Brain (organoid and tissue), 16 donors: ENCODE measurements at places on chromosomes 12 and 14. TPM values are rescaled to one million over a fixed set of nuclear protein-coding genes. Genes with fewer than 3 reads are reported as not detected.
A peak's percentile ranks its signal among the peaks of the same experiment; 100 is the strongest.

- DNase-seq = no peak
Observed at GRCh38 chr12:457676-458075, 2.1 kb upstream of the B4GALNT3 start.

DNA sequence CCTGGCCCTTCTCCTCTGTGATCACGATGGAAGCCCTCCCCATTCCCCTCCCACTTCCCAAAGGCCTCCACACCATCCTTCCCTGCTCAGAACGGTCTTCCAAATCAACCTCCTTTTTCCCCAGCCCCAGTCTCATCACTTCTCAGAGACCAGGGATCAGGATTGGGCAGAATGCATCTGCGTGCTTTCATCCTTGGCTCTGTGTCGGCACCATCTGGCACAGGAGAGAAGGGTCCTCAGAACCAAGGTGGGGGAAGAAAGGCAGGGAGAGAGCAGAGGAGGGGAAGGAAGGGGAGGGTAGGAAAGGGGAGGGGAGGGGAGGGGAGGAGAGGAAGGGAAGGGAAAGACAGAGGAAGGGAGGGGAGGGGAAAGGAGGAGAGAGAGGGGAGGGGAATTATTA, 52.4 kb upstream of the FICD start:
- DNase-seq = peak; percentile 51

DNA sequence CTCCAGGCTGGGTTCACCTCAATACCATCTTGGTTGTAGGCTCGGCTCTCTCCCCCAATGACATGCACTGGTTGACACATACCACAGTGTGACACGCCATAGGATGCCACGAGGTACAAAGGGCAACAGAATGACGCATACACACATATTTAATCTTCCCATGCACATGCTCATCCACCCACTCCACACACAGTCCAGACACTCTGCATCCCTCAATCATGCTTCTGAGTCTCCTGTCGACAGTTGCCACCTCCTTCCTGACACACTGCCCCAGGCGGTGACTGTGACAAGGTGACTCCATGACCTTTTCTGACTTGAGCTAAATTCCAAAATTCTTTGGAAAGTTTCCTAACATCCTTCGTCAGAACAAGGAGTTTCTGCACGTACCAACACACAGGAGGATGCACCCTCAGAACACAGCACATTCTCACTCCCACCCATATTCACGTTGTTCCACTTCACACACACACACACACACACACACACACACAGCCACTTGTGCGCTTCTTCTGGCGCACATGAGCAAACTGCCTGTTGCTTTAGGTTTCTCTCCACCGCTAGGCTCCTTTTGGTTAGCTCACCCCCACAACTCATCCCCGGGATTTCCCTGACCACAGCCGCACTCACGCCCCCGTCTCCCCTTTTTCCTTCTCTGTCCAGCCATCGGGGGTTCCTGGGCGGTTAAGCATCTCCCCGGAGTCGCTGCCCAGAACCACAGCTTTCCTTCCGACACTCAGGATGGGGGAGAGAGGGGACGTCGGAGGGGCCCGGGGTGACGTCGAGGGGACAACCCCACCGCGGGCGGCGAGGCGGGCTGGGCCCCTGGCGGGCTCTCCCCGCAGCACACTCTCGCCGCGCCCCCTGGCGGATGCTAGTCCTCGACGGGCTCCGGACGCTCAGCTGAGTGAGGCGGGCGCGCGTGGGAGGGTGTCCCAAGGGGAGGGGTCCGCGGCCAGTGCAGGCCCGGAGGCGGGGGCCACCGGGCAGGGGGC, 536 bp upstream of the WNT1 start:
- DNase-seq = no peak

CEBPE gene
- not detected for polyA plus RNA-seq

GRCh38 chr12:9960590-9960989, 10.6 kb upstream of the CLEC12A start:
- no peak for DNase-seq

OVCH1 gene
- polyA plus RNA-seq = not detected

DNA sequence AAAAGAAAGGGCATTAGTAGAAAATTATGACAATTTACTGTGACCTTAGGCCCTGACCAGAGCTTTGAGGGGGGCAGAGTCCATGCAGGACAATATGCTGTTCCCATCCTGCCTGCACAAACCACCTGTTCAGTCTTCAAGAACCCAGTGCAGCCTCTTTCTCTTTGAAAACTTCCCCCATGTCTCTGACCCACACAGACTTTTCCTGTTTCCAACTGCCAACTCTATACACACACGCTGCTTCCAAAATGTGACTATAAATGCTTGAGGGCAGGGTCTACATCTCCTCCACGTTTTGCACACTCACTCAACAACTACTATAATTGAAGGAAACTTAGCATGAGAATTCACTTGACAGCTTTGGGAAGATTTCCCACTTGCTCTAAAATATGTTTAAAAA, 36.6 kb upstream of the SYCP3 start:
- DNase-seq = no peak

DNA sequence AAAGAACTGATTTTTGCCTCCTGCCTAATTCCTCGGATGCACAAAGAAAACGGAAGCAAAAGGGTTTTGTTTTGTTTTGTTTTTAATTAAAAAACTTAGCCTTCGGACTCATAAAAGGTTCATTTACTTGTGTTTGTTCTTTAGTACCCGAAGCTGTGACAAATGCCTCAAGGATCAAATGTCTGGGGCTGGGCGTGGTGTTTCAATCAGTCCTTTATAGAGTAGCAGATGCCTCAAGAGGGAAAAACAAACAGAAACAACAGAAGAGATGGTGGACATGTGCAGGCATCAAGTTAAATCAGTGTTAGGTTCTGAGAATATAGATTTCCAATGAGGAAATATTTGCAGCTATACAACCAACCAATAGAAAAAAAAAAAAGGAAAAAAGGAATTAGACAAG, 1.6 kb upstream of the WIF1 start:
- DNase-seq = no peak

GRCh38 chr12:50119387-50119786, 7.4 kb downstream of the COX14 start:
- DNase-seq = no peak

DNA sequence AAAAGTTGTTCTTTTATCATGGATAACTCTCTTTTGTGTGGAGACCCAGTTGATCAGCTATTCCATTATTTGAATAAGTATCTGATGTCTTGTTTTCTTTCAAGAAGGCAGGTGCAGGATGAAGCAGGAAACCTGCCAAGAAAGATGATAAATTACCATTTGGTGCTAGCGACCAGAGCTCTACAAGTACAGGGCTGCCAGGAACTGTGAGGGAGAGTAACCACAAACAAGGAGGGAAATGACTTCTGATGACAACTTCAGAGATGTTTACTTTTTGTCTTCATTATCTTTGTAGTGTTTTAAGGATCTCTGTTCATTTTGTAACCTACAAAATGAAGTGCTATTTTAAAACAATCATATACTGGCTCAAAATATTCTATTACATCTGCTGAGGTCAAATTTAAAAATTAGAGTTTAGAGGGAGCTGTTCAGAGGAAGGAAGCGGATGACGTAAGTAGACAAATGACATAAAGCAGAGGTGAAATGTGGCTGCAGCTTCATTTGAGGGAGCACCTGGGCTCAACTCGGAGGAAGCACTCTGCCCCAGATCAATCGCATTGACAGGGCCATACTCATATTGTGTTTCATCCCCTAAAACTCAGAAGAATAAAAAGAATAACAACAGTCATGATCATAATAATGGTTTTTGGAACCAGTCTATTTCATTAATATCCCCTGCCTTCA, 226.8 kb downstream of the C12orf42 start:
- peak; percentile 11 for DNase-seq

DNA sequence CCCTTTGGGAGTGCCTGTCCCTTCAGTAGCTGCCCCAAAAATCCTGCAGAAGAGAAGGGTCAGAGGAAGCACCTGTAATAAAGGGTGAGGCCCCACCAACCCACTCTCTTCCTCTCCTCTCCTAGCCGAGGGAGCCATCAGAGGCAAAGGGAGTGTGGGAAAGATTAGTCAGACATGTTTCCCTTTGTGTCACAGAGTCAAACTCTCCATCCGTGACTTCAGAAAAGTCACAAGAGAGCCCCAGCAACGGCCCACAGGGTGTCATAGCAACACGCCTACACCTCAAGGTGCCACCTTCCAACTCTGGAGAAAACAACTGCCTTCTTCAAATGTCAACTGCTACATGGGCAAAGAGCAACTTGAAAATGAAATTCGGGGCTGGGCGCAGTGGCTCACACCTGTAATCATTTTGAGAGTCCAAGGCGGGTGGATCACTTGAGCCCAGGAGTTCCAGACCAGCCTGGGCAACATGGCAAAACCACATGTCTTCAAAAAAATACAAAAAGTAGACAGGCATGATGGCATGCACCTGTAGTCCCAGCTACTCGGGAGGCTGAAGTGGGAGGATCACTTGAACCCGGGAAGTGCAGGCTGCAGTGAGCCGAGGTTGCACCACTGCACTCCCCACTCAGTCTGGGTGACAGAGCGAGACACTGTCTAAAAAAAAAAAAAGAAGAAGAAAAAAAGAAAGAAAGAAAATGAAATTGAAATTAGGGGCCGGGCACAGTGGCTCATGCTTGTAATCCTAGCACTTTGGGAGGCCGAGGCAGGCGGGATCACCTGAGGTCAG, 17.7 kb upstream of the CD27 start:
- no peak for DNase-seq

PLBD1 gene
- polyA plus RNA-seq = 0.98 TPM

GRCh38 chr14:100035700-100036099, 29.5 kb upstream of the EVL start:
- DNase-seq = no peak

CD69 gene
- not detected for polyA plus RNA-seq

AQP5 gene
- polyA plus RNA-seq = 2.7 TPM

GRCh38 chr12:5163661-5164060, 120.0 kb downstream of the KCNA5 start:
- no peak for DNase-seq

DNA sequence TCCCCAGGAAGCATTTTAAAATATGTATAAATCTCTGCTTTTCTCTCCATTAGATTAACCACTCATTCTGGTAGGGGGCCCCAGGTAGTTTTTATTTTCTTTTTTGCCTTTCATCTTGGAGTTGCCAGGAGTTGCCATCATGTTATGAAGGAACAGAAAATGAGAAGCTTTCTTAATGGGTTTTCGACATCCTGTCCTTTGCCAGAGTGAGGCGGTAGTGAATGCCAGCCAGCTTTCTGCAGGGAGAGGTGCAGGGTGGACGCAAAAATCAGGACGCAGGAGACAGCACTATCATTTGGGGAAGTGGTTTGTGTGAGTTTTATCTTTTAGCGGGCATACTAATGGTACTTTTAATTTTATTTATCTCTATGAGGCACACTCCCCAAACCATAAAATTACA, 1.7 kb downstream of the RASSF8 start:
- DNase-seq = peak; percentile 62

ST8SIA1 gene
- polyA plus RNA-seq = 1.6 TPM

HOTAIR gene
- polyA plus RNA-seq = not detected

DNA sequence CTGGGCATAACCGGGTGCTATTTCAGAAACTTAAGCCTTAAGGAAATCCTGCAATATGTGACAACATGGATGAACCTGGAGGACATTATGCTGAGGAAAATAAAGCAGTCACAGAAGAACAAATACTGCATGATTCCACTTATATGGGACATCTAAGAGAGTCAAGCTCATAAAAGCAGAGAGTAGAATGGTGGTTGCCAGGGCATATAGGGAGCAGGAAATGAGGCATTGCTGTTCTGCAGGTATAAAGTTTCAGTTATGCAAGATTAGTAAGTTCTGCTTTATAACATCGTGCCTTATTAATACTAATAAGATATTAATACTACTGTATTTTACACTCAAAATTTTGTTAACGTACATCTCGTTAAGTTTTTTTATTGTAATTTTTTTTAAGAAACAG, 124.2 kb upstream of the ATF1 start:
- DNase-seq = no peak

DNA sequence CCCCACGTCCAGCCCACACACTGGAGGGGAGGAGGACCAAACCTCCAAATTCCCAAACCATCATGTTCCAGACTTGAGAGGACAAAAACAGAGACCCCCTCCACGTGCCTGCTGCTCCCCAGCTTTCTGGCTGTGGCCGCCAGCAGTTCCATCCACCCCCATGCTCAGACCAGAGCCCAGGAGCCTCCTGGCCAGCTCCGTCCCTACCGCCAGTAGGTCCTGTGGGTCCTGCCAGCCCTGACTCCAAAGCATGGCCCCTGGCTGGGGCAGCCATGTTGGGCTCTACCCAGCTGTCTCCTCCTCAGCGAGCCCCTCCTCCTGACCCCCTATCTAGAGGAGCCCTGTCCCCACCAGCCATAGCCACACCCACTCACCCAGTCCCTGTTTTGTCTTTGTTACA, 227.3 kb upstream of the RTL1 start:
- DNase-seq = no peak

CSRP2 gene
- polyA plus RNA-seq = 39.6 TPM

PTPRO gene
- 16.0 TPM for polyA plus RNA-seq

- DNase-seq = no peak
Observed at GRCh38 chr12:11894890-11895289, 175.8 kb upstream of the BCL2L14 start.
